ENCODE measurements at places on chromosomes 7 and 10.

DNA sequence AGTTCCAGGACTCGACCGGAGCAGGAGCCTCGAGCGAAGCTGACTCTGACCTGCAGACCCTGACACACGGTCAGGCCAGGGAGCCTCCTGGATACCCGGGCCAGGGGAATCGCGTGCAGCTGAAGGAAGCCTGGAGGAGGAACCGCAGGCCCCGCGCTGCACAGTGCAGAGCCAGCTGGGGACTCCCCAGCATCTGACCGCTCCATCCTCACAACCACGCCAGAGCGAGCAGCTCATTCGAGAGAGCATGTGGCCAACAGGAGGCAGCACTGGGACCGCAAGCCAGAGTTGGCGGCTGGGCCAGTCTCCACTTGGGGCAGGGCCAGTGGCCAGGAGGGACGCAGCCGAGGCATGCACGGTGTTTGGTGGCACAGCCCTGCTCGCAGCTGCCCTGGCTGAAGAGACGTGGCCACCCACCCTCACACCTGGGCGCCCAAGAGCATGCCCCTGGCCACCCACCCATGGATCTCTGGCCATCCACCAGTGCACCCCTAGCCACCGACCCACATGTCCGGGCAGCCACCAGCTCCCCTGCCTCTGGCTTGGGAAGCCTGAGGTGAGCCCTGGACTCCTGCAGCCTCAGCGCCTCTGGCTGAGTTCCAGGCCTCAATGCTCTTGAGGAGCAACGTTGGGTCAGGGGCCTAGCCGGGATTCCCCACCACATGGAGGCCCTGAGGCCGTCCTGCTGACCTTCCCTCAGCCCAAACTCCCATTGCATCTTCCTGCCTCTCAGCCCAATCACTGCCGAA is 213.9 kb downstream of the ELFN1 start:
- no peak for DNase-seq

GRCh38 chr7:136857573-136857972 is 10.9 kb upstream of the CHRM2 start:
- no peak for DNase-seq

DNA sequence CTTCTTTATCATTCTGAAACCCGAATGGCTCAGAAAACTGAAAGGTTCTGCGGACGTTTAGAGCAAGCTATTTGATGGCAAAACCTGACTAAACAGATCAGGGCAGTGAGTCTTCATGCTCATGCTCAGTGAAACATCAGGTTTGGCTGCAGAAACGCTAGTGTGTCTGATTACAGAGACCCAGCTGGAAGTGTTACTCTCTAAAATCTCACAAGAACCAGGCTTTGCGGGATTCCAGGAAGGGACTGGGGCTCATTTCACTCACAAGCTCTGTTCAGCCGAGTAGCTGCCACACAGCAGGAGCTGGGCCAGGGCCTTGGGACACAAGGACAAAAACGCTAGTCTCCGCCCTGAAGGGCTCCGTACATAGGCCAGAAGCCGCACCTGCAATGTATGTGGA is 2.9 kb downstream of the PITRM1 start:
- DNase-seq, result no peak

GRCh38 chr7:105156731-105157130 is 142.7 kb downstream of the KMT2E start:
- no peak for DNase-seq

GRCh38 chr7:88452646-88453045 is 146.0 kb upstream of the STEAP4 start:
- DNase-seq, result no peak

DNA sequence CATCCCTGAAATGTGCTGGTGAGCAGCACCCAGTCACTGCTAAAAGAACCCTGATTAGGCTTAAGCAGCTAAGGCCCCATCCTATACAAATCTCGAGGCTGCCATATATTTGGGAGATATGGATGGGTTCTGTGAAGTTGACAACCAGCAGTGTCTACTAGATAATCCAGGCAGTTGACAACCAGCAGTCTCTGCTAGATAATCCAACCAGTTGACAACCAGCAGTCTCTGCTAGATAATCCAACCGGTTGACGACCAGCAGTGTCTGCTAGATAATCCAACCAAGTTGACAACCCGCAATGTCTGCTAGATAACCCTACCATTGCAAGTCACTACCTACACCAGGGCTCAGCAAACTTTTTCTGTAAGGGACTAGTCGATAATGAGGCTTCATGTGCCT is 58.3 kb upstream of the KDM7A start:
- DNase-seq, result no peak

DNA sequence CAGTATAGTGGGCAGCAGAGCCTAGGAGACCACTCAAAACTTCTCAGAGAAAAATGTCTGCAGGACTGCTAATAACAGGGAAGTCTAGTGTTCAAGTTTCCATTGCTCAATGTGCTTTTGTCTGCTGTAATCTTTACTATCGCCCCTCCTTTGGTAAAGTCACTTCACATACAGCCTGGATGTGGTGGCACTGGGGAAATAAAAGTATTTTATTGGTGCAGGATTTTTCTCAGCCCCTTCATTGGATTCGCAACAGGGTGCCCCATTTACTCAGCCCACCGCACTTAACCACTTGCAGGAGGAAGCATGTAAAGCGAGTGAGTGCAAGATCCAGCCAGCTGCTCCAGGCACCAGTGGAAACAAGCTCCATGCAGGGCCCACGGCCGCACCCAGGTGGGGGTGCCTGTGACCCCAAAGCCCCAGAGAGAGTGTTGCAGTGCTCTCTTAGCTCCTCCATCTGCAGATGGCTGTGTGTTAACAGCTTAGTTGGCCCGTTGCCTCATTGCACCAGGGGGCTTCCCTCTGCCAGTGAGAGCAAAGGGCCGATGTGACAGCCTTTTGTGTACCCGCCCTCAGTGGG is 163.5 kb upstream of the TMEM72 start:
- DNase-seq, result no peak

DNA sequence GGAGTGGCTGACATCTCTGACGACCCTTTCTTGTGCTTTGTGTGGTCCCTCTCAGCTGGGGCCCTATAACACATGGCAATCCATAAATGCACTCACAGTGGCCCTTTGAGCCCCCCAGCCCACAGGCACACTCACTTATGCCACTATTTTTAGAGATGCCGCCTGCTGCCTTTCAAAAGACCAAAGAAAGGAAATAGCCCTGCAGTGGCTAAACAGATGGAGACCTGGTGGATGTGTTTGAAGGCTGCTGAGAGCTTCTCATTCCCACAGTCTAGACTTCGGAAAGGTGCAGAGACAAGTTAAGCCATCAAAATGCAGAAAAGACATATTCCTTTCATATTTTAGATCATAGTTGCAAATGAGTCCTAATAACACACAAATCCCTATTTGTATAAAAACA is 42.0 kb upstream of the PDZD8 start:
- no peak for DNase-seq

Measured in HEK293T (cell line).